Karpas-422 (cell line): ENCODE measurements at places on chromosomes 12 and 14. TPM values are rescaled to one million over a fixed set of nuclear protein-coding genes. Genes with fewer than 3 reads are reported as not detected.
A peak's percentile ranks its signal among the peaks of the same experiment; 100 is the strongest.

- DNase-seq: no peak
- no peak overlapping the region for H3K27ac ChIP-seq
- H3K4me3 ChIP-seq: no peak overlapping the region
- H3K4me1 ChIP-seq: no peaks in the 10 kb centered on the region
Measured at GRCh38 chr14:21467616-21468015, 9.1 kb downstream of the RAB2B start.

GRCh38 chr12:102950107-102950949 lies 7.1 kb upstream of the ASCL1 start:
- DNase-seq: no peak
- H3K27me3 ChIP-seq: no peaks in the 10 kb centered on the region
- no peak overlapping the region for H3K4me3 ChIP-seq

Gene PRB2
- total RNA-seq: not detected in 2 replicates

Gene GPR84
- total RNA-seq: 0.29 TPM in 1 of 2 replicates, not detected in the other

Gene KLRB1
- not detected in 2 replicates for total RNA-seq

DNA sequence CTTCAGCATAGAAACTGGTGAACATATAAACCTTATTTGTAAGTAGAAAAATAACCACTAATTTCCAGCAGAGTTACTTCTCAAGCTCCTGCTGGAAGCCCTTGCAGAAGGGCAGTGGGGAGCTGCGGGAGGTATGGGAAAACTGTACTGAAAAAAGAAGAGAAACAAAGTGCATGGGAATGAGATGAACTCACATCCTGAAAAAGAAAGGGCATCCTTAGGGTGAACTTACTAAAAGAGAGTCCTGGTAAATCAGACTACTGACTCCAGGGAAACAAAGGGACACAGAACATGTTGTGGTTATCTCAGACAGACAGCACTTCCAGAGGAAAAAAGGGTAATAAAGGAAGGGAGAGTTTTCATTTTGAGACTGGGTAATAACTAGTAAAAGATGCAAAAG lies 515.1 kb downstream of the RPL10L start:
- no peak overlapping the region for H3K27ac ChIP-seq
- no peaks in the 10 kb centered on the region for H3K27me3 ChIP-seq
- no peaks in the 10 kb centered on the region for H3K36me3 ChIP-seq
- H3K4me1 ChIP-seq: no peaks in the 10 kb centered on the region
- no peak for DNase-seq

- DNase-seq: no peak
- no peaks in the 10 kb centered on the region for H3K36me3 ChIP-seq
- H3K27me3 ChIP-seq: no peaks in the 10 kb centered on the region
- H3K27ac ChIP-seq: no peak overlapping the region
- no peaks in the 10 kb centered on the region for H3K4me1 ChIP-seq
Measured at GRCh38 chr14:90460136-90460535, 63.3 kb downstream of the CALM1 start.

GRCh38 chr12:50344245-50344644 lies 52.2 kb downstream of the FAM186A start:
- peak; percentile 6 for DNase-seq
- H3K36me3 ChIP-seq: no peaks in the 10 kb centered on the region
- no peak overlapping the region for H3K4me3 ChIP-seq

DNA sequence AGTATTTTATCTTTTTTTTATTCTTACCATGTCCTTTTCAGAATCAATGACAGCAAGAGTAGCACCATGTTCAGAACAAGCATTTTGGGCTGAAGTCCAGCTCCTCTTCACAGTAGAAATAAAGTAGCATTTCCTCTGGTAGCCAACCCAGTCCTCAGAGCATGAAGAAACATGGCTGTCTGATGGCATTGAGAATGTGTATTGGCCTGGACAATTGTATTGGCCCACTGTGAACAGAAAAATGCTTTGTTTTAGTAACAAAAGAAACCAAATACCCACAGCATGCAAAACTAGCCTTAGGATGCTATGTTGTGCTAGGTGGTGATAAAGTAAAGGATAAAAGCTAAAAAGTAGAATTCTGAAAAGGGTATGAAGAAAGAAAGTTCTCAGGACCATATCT lies 5.7 kb downstream of the CD69 start:
- DNase-seq: no peak
- H3K4me3 ChIP-seq: no peak overlapping the region
- H3K4me1 ChIP-seq: peaks cover 20% of the 10 kb centered on the region
- H3K27ac ChIP-seq: no peak overlapping the region
- 0 out of 2 replicates have a peak, but pooled peaks cover 4% of the 10 kb centered on the region for H3K27me3 ChIP-seq

GRCh38 chr12:56261503-56262232 lies 3.5 kb upstream of the ANKRD52 start:
- no peak overlapping the region for H3K4me3 ChIP-seq
- DNase-seq: no peak
- H3K4me1 ChIP-seq: peaks cover 22% of the 10 kb centered on the region

DNA sequence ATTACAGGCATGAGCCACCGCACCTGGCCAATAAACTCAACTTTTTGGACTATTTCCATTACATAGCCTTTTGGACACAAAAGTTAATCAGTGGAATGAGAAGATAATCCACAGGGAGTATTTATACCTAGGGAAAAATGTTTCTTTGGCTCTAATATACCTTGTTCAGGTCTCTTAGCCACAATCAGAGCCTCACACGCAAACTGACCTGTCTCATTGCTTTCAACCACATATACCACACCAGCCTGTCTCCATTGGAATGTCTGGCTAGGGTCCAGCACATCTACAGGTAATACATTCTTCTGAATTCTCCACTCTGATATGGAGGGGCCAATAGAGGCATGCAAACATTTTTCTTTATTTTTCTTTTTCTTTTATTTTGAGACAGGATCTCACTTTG lies 3.8 kb upstream of the RBMS2 start:
- no peaks in the 10 kb centered on the region for H3K4me1 ChIP-seq
- H3K27me3 ChIP-seq: no peaks in the 10 kb centered on the region
- H3K27ac ChIP-seq: no peak overlapping the region
- H3K4me3 ChIP-seq: no peak overlapping the region

- no peak for DNase-seq
- H3K27ac ChIP-seq: no peak overlapping the region
- H3K4me1 ChIP-seq: no peaks in the 10 kb centered on the region
- H3K4me3 ChIP-seq: no peak overlapping the region
- no peaks in the 10 kb centered on the region for H3K36me3 ChIP-seq
Measured at GRCh38 chr12:118706437-118706836, 274.9 kb upstream of the SRRM4 start.

GRCh38 chr12:110165540-110166159 lies 41.5 kb downstream of the IFT81 start:
- peak overlapping the region; percentile 24 for H3K27ac ChIP-seq
- H3K4me3 ChIP-seq: no peak overlapping the region

Gene GYS2
- not detected in 2 replicates for total RNA-seq

Gene GZMH
- total RNA-seq: not detected in 2 replicates

Gene EML1
- total RNA-seq: not detected in 2 replicates

DNA sequence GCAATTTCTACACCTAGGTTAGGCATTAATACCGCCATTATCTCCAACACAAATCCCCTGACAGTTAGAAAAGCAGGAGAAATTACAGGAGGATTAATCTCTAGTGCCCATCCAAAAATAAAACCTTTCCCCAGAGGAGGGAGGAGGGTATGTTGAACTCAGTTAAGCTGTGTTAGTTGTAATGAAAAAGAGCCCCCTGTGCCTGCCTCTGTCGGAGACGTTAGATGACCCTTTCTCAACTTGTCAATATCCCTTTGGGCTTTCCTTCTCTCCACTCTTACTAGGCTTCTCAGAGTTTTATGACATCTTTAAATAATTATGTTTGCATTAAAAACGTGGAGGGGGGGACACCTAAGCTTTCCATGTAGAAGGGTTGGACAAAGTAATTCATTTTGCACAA lies 278.2 kb downstream of the PDZRN4 start:
- no peak overlapping the region for H3K27ac ChIP-seq
- H3K27me3 ChIP-seq: no peaks in the 10 kb centered on the region
- H3K4me3 ChIP-seq: no peak overlapping the region
- H3K4me1 ChIP-seq: peaks cover 5% of the 10 kb centered on the region
